ENCODE measurements at places on chromosomes 12 and 14.

DNA sequence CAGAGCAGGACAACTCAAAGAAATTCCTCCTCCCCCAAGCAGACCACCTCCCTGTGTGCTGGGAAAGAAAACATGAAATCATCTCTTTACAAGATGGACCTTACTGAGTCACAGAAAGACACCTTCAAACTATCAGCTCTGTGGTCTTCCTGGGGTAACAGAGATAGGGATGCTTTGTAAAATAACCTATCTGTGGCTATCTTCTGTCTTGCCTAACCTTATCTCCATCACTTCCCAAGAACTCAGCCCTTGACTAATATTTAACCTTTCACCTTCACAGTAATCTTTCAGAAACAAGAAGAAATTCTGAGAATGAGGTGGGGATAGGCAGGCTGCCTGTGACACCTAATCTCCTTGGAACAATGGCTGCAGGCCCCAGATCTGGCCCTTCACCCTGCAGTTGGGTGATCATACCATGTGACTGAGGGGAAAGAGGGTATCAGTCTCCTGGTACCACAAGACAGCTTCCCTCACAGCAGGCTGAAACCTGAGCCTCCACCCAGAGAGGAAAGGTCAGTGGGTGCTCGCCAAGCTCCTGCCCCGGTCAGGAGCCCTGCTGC is 27.4 kb upstream of the CEBPE start:
- DNase-seq = no peak

- DNase-seq = no peak
These were observed 50.4 kb upstream of the TSPAN8 start for GRCh38 chr12:71208053-71208685.

- DNase-seq = no peak
These were observed 33.4 kb downstream of the PNMA1 start for GRCh38 chr14:73680821-73681220.

GRCh38 chr12:3592856-3593625 is 102.0 kb downstream of the PRMT8 start:
- DNase-seq = no peak

DNA sequence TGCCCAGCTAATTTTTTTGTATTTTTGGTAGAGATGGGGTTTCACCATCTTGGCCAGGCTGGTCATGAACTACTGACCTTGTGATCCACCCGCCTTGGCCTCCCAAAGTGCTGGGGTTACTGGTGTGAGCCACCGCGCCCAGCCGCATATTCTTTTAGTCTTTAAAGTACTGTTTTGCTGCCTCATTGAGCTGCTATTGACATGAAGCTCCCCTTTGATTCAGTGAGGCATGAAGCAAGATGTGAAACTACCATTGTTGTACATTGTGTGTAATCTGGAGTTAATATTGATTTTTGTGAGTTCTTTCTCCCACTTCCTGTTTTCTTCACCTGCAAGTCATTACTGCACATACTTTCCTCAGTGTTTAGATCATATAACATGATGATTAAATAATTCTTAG is 80.8 kb downstream of the MNAT1 start:
- no peak for DNase-seq

- peak; percentile 59 for DNase-seq
These were observed 31.5 kb upstream of the CCT2 start for GRCh38 chr12:69553628-69554248.

GRCh38 chr12:107760207-107760808 is 629 bp downstream of the PRDM4 start:
- DNase-seq = peak; percentile 18

DNA sequence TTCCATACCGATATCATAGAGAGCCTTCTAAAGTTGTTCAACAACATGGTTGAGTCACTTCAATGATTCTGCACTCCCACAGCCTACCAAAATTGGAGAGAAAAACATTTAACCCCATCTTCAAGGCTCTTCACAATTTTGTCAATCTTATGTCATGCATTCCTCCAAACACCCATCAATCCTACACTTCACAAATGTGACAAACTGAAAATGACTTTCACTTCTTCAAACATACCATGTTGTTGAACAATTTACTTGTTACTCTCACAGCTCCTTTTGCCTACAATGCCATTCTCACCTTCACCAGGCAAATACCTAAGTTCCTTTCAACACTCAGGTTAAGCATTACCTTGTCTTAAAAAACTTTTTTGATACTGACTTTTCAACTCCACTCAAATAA is 88.0 kb downstream of the OSBPL8 start:
- no peak for DNase-seq

GRCh38 chr14:79018836-79019235 is 848.7 kb downstream of the NRXN3 start:
- DNase-seq = no peak

DNA sequence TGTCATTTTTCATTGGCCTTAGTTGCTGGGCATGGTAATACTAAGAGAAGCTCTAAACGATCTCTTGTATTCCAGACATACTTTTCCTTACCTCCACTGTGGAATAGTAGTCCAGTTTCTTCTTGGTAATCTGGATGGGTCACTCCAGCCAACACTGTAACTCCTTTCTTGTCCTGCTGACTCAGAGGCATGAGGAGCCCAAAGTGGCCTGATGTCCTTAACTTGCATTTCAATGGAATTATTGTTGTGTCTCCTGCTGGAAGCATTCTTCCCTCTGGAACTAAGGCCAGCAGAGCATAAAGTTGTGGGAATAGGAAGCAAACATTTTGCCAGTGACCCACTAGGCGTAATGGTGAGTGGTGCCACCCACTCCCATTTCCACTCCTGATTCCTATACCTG is 33.1 kb downstream of the DAAM1 start:
- no peak for DNase-seq

DNA sequence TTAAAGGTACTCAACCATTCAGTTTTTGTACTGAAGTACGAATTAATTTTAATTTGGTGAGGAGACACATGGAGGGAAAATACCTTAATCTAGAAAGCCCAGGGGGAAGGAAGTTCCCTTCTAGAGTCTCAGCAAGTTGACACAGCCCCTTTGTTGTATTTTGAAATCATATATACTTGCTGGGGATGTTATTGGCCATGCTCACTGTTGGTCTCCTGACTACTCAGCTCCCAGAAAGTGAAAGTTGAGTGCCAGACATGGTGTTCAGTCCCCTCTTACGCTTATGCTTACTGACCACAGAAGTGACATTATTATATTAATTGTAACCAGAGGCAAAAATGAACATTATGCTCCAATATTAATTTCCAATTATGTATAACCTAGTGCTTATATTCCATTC is 28.1 kb downstream of the ARF6 start:
- DNase-seq = no peak

GRCh38 chr12:74981541-74981940 is 228.1 kb downstream of the KCNC2 start:
- no peak for DNase-seq

DNA sequence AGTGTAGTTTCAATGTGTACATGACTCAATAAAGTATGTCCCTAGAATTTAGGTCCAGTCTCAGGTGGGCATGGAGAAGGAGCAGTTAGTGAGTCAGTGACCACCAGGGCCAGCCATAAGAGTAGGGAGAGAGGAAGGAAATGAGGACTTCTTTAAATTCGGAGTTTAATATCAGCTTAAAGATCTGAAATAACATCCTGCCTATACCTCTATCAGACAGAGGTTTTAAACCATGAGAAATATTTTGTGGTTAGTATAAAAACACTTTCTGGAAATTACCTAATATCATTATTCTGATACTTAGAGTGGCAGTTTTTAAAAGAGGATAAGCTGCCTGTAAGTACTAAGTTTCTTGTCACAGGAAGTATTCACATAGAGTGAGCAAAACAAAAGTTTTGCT is 61.7 kb upstream of the ST8SIA1 start:
- no peak for DNase-seq

DNA sequence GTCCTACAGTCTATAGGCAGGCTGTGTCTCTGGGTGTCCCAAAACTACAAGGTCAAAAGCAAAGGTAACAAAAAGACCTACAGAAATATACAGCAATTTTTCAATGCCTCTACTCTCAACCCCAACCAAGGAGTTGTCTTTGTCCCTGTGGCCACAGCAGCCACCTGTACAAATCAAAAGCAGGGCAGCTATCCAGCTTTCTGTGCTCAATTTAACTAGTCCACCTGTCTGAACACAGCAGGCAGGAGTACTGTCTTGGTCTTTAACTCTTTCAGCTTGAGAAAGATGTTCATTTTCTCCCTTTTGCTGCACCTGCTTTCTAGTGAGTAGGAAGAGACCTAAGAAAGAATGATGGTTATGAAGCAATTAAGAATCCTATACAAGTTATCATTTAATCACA is 19.7 kb downstream of the GDF11 start:
- no peak for DNase-seq

DNA sequence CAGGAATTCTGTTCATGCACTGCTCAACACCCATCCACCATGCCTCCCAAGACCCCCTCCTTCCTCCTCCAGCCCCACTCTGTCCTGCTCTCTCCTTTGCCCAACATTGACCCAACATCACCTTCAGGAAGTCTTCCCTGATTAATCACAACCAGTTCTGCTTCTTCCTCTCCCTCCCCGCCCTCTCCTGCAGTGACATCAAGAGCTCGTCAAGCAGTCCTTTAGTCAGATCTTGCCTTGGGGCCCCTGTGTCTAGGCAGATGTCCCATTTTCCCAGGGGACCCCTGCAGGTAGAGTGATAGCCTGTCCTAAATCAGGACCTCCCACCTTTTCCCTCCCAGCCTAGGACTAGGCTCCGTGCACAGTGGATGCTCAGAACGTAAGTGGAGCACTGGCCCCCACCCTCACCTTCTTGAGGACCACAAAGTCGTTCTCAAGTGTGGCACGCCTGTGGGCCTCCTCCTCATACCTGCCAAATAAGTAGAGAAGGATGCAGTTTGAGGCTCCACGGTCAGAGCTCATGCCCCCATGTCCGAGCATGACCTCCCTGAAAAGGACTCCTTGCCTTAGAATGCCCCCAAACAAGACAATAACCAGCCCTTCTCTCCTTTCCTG is 2.3 kb downstream of the KRT78 start:
- DNase-seq = no peak

GRCh38 chr12:108582509-108582908 is 15.4 kb downstream of the TMEM119 start:
- no peak for DNase-seq

- peak; percentile 99 for DNase-seq
These were observed at the start of gene LGMN for GRCh38 chr14:92748259-92749016. Gene LGMN, minus strand, starts transcription at chr14:92748627. Its CDS starts 15,841 bp downstream, at chr14:92732786.

DNA sequence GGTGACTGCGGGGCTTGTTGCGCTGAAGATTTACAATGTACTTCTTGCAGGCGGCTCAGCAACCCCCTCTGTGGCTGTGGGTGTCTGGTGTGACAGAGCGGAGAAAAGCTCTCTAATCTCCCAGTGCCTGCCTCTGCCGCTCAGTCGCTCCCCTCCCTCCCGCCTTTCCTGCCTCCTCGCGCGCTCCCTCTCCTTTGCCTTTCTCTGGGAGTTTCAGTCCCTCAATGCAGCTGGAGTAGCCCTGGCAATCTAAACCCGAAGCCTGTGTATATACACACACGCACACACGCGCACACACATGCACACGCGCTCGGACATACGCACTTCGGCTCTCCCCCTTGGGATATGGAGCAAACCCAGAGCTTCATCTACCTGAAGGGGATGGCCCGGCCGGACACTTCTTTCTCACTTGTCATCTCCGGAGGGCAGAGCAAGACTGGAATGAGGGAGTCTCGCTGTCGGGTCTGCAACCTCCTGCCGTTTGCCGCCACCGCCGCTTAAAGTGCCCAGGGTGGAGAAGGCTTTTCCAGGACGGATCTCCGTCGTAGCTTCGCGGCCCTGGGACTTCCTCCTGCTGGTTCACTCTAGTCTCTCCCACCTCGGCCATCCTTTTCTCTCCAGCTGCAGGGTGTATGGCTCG is 599 bp upstream of the TRHDE start:
- DNase-seq = peak; percentile 55

DNA sequence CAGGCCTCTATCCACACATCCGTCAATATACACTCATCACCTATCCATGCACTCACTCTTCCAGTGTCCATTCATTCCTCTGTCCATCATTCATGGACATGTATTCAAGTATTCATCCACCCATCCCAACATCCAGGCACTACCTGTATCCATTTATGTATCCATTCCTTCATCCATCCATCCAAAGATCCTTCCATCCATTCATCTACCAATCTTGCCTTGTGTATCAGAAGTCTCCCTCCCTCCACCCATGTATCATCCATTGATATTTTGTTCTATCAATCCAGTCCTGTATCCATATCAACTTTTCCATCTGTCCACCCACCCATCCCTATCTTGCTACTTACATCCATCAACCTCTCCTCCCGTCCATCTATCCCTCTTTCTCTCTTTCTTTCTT is 4.0 kb downstream of the BEGAIN start:
- no peak for DNase-seq

- no peak for DNase-seq
These were observed 153.8 kb downstream of the SLC35F4 start for GRCh38 chr14:57712102-57712501.

DNA sequence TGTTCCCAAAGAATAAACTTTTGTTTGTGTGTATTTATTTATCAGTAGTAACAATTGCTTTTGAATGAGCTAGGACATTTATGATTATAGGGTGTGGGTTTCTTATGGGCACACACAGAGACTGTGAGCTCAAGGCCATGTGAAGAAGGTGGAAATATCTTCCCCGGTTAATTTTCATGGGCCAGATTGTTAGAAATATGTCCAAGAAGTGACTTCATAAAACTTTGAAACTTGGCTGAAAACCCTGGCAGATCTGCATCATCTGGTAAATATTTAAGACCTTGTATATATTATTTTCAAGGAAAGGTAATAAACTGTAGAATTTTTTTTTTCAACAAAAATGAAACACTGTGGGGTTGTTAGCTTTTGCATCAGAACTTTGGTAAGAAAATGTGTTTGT is 53.5 kb upstream of the RNU6-8 start:
- no peak for DNase-seq

DNA sequence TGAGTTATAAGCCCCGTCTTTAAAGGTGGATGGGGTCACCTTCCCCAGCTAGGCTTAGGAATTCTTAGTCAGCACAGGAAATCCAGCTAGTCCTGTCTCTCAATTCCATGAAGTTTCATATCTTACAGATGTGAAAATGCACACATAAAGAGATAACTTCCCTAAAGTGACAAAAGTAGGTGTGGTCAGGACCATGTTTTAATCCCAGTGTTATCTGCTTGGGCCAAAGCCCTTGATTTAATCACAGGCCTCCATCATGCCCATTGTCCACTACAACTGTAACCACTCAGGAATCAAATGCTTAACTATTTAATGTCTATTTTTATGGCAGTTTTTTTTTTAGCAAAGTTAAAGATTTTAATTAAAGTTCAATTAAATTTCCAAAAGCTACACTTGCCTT is 194.4 kb upstream of the BTG1 start:
- no peak for DNase-seq

GRCh38 chr12:1104088-1104800 is 113.2 kb downstream of the ERC1 start:
- peak; percentile 21 for DNase-seq

GRCh38 chr12:71214511-71215285 is 56.9 kb upstream of the TSPAN8 start:
- no peak for DNase-seq

Data from Ammon's horn (tissue), 1 donor.